Brain microvascular endothelial cell (primary cell): ENCODE measurements at places on chromosomes 12 and 14.

- DNase-seq = no peak
These were observed 185.8 kb upstream of the FKBP4 start for GRCh38 chr12:2609020-2609419.

- DNase-seq = peak; percentile 98
These were observed 85.3 kb downstream of the SAMD4A start for GRCh38 chr14:54652188-54652587.

DNA sequence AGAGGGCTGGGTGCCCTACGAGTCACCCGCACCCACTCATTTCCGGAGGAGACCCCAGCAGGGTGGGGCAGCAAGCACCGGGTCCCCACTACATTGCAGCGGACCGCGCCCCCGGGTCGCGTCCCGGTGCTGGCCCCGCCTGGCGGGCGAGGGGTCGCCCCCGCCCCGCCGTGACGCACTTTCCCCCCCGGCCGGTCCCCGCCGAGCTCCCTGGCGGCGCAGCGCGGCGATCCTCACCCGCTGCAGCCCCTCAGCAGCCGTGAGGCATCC lies 106.1 kb downstream of the PRICKLE1 start:
- DNase-seq = no peak

GRCh38 chr12:46678426-46678825 lies 147.4 kb downstream of the SLC38A4 start:
- DNase-seq = no peak

- no peak for DNase-seq
These were observed 68.0 kb downstream of the PTPRR start for GRCh38 chr12:70852416-70853150.

DNA sequence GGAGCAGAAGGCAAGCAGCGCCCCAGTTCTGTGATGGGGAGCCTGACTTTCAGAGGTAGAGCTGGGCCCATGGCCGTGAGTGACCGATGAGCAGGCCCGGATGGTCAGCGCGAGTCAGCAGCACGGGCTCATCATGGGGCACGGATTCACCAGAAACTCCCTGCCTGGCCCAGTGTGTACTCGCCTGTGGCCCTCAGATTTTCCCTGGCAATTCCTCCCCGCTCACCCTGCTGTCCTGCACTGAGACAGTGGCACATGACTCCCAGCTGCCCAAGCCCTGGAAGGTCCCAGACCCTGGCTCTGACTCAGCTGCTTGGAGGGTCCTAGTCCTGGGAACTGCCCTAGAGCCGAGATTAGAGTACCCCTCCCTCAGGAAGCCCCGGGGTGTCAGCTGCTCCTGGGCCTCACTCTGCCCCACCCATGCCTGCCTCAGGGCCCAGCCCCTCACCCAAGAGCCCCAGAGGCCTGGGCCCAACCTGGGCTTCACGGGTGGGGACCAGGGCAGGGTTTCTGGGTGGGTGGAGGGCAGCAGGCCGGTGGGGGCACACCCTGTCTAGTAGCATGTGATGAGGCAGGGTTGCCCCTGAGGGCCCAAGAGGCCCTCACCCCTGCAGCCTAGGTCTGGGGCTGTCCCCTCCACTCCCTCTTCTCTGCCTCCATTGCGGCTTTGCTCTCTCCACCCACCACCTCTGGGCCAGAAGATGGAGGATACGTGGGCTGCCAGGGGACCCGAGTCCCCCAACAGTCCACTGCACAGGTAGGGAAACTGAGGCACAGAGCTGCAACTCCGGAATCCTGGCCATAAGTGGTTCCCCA lies 8.4 kb downstream of the TRMT61A start:
- no peak for DNase-seq

GRCh38 chr12:121297435-121297991 lies 1.0 kb upstream of the CAMKK2 start:
- DNase-seq = peak; percentile 15

DNA sequence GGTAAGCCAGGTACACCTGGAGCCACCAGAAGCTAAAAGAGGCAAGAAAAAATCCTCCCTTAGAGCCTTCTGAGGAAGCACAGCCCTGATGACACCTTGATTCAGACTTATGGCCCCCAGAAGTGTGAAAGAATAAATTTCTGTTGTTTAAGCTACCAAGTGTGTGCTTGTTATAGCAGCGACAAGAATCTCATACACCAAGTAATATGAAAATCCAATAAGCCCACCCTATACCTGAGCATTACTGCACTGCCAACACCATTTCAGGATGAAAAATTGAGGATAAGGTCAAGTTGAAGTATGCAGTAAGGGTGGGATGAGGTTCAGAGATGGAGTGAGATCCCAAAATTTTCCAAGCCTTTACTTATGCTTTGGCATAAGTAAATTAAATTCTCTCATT lies 163.6 kb upstream of the CCDC196 start:
- no peak for DNase-seq

GRCh38 chr14:89164168-89165073 lies 252.6 kb downstream of the FOXN3 start:
- DNase-seq = no peak
